ENCODE measurements at places on chromosomes 12 and 14.

DNA sequence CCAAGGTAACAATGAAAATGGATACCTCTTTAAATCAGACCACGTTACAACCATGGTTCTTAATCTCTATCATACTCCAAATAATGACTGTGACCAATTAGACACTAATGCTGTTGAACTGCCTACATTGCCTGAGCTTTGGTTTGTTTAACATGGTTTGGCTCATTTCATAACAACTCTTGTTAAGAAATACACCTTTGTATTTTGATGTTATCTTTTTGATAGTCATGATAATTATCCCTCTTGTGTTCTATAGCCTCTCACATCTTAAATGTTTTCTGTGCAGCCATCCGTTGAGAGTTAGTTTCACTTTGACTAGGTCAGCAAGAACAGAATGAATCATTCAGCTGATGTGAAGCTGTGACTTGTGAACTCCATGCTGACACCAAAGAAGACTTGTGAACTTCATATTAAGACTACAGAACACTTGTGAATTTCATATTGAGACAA, 75.5 kb upstream of the RERGL start:
- DNase-seq = peak; percentile 29

- DNase-seq = no peak
These were observed 11.9 kb downstream of the NAA25 start for GRCh38 chr12:112096667-112097066.

GRCh38 chr14:49594347-49595091, 4.2 kb upstream of the LRR1 start:
- no peak for DNase-seq

DNA sequence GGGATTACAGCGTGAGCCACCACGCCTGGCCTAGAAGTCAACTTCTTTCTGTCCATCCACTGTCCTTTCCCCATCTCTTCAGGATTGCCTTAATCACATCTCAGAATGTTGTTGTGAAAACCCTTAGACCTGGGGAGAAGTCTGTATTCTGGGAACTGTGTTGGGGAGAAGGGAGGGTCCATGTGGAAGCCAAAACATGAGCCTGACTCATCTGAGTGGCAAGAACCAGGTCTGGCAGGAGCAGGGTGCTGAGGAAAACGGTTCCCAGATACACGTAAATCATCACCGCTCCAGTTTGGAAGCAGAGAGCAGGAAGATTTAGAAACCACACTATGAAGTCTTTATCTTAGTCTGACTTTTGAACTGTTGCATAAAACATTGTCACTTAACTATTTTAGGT, 245.6 kb upstream of the RGS6 start:
- DNase-seq = no peak

GRCh38 chr12:52168019-52168717, 23.6 kb downstream of the KRT80 start:
- DNase-seq = no peak

GRCh38 chr14:69688299-69688649, 76.9 kb downstream of the SUSD6 start:
- no peak for DNase-seq

GRCh38 chr14:104389326-104390220, 190.0 kb upstream of the C14orf180 start:
- DNase-seq = peak; percentile 62

- peak; percentile 87 for DNase-seq
These were observed 79.9 kb downstream of the HECTD1 start for GRCh38 chr14:31127690-31128089.

GRCh38 chr14:99075061-99075460, 196.9 kb downstream of the BCL11B start:
- no peak for DNase-seq

DNA sequence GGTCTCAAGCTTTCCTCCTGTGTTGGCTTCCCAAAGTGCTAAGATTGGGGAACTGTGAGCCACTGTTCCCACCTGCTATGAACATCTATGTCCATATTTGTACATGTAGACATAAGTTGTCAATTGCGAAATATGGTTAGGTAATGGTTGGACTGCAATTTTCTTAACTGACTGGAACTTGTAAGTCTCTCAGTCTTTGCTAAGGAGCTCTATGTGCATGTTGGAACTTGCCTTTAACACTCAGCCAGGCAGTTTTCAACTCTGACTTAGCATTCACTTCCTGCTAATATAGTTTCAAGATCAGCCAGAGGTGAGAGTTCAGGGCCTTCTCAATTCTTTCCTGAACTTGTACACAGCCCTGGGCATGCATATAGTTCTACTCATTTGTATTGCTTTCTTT, 44.5 kb upstream of the EEA1 start:
- DNase-seq = no peak

DNA sequence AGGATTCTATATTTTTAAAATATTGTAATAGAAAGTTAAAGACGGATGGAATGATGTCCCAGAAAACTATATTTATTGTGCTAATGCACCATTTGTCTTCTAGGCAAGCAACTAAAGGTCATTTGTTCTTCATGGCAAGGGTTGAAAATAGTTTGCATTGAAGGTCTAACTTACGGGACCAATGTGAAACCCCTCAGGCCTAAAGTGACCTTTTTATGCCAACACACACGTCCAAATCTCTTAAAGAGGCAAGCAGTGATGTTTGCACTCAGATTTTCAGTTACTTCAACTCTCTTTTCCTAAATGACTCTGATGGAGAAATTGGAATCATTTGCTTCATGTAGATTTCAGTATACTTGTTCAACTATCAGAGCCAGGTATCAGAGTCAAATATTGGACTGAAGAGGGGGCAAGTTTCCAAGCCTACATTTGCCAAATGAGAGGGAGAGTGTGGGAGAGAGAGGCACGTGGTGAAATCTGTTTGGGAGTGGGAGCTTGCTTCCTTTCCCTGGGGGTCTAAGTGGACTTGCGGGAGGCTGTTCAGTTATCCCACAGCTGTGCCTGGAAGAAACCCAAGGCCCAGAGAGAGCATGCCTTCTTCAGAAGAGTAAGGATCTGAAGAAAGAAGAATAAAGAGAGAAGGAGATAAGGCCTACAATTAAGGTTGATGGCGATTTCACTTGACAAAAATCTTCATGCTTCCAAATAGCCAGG, 459.8 kb downstream of the BCAT1 start:
- no peak for DNase-seq

DNA sequence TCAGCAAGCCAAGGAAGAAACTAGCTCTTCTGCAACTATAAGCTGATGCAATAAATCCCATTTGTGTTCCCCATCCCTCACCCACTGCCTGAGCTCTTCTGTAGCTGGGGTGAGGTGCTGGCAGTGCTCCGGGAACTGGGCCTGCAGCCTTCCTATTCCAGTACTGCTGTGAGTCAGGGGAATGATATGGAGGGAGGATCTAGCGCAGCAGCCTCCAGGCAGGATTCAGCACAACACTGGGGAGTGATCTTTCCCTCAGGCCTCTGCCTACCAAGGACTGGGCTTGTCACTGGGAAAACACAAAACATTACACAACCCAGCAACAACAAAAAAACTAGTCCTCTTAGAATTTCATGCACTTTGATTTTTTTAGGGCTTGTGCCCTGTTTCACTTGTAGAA, 58.7 kb downstream of the ST8SIA1 start:
- no peak for DNase-seq

DNA sequence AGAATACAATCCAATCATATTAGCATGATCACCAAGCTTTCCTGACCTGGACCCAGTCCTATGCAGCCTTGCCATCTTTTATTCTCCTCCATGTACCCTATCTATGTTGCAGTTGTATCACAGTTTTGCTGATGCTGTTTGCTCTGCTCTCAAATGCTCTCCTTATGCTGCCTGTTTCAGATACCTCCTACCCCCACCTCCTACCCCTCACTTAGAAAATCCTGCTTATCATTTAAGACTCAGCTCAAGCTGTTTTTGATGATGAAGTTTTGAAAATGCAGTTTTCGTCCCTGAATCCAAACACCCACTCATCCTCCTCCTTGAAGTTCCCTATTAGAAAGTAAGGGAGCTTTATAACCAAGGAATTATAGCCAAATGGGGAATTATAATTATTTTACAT, 457.4 kb upstream of the ATP2B1 start:
- DNase-seq = no peak

DNA sequence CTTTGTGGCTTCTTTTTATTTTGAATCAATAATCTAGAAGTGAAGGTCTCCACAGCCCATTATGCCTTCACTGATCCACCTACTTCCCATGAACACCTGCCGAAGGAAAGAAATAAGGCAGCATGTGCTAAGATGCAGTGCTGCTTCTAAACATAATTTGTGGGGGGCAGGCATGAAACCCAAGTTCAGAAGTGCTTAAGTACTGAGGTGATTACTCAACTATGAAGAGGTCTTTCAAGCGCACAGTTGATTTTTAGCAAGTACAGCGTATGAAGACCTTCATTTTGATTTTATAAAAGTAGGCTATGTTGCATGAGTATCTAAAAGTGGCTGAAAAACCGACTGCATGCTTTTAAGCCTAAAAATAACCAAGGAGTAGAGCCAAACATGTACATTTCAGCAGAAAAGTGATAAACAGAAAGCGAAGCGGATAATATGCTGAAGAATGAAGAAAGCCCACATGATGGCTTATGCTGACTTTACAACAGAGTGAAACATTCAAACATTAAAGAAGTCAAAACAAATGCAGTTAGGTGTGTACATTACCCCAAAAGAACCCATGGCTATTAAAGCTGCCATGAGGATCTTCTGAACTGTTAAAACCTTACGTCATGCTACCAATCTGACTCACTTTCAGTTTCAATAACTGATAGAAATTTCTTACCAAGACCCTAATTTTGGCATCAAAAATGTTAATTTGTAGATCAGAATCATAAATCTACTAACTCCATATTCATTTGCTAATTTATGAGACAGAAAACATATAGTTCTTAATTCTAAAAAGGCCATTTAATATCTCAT, 29.3 kb downstream of the KICS2 start:
- no peak for DNase-seq

DNA sequence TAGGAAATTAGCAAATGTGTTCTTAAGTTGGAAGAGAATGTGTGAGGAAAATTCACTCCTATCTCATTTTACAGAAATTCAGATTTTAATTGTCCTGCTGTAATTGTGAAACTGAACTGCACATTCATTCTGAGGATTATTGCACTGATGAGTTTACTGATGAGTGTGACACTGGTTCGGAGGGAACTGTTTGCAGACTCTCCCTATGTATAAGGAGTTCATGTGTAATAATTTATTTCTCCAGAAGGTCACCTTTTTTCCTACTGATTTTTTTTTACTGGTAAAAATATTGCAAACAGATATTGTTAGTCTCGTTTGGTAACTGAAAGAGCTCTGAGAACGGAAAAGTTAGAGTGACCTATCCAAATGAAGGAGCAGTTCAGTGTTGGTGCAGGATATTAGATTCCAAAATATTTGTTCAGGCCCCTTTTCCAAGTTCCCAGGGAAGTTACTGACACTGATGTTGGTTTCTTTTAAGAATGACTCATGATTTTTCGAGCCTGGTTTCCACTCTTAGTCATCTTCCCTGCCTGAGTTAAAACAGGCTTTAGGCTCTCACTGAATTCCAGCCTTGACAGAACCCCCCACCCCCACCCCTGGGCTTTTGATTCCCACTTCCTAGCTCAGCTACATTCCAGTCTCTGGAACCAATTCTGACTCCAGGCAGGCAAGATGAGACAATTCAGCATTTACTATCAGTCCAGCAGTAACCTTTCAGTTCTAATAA, 18.4 kb downstream of the ANO6 start:
- no peak for DNase-seq

DNA sequence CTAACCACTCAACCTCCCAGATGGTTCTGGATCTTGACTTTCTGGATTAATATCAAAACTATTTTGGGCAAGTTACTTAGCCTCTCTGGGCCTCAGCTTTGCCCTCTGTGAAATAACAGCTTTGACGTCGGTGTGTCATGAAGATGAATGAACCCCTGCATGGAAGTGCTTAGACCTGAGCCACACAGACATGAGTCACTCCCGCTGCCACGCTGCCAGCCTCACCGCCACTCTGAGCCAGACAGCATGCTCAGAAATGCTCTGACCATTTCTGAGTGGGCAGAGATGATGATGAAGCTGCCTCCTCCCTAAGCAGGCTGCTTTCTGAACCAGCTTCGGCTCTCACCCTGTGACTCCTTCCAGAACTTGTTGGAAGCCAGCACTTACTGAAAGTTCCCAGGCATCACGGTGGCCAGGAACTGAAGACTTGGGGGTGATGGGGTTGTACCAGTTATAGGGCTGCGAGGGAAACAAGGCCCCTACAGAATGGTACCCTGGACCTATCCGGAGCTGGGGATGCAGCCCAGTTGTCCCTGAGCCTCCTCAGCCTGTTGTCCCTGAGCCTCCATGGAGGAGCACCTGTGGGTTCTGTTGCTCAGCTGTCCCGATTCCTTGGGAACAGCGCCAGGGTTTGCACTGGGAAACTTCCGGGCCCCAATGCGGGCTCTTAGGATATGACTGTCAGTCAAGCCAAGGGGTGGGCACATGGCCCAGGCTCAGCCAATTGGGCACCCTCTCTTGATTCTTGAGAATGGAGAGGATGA, 2.0 kb upstream of the CCDC197 start:
- DNase-seq = no peak

GRCh38 chr12:66647034-66647691, 31.7 kb downstream of the GRIP1 start:
- DNase-seq = no peak

- no peak for DNase-seq
These were observed 64.2 kb downstream of the ERH start for GRCh38 chr14:69333791-69334337.

GRCh38 chr14:71597955-71598660, 334.1 kb upstream of the RGS6 start:
- no peak for DNase-seq

DNA sequence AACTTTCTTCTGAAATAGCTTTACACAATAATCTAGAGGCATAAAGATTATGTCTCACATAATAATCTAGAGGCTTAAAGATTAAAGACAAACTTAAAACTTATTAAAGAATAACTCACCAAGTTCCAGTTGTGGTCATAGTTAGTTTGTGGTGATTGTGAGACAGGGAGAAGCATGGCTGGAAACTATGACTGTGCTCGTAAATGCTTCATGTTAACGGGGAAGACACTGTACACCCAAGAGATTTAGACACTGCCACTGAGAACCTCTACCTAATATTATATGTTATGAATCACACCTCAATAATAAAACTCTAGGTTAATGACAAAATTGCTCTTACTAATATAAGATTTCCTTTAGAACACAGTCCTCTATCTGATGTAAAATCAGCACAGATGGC, 541.6 kb downstream of the TMEM121 start:
- no peak for DNase-seq

- DNase-seq = no peak
These were observed 70.0 kb downstream of the SYNE3 start for GRCh38 chr14:95446470-95446869.

DNA sequence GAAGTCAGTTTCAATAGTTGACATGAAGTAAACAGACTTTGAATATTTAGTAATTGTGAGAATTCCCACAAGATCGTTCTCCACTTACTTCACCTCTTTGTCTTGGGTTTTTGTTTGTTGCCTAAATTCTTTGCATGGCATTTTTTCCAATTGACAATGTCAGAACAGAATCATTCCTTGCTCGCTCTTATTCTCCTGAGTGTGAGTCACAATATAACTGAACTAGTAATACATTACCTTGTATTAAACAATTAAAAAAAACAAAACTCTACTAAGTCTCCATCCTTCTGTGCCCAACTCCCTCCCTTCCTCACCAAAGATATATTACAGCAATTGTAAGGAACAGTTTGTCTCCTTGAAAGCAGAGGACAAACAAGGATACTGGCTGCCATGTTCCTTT, 638.8 kb upstream of the NOVA1 start:
- no peak for DNase-seq

Measured in CD4-positive, alpha-beta T cell treated with Interleukin-21 for 1 hour (primary cell).